ENCODE measurements at places on chromosomes 13 and 19.

DNA sequence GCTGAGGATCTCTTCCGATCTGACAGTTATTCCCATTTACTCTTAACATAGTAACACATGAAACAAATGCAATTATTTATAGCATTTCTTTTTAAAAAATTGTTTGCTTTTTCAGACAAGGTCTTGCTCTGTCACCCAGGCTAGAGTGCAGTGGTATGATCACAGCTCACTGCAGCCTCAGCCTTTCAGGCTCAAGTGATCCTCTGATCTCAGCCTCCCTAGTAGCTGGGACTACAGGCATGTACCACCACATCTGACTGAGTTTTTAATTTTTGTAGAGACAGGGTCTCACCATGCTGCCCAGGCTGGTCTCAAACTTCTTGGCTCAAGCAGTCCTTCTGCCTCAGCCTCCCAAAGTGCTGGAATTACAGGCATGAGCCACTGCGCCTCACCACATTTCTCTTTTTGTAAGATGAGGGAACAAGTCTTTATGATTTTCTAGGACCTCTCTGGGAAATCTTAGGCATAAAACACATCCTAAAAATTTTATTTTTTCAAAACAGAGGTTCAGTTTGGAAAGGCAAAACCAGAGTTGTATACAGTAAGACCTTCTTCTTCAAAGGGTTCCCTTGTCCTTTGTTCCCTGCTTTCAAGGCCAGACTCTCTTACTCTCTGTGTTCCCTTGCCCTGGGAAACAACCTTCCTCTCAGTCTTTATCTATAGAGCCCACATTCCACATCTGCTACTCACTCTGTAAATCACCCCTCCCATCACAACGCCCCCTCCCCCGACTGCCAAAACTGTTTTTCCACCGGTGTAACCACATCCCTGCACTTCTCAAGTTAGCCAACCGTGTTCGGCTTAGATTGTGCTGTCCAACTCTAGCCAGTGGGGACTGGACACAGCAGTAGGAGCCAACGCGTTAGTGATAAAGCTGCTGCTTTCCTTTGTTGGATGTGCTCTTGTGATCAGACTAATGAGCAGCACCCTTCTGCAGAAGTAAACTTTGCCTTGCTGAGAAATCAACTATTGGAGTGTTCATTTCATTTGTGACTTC, 56.2 kb downstream of the DHRS12 start:
- no peak for ATAC-seq

- no peak for ATAC-seq
Observed at GRCh38 chr19:42424712-42425131, 2.5 kb downstream of the LIPE start.

GRCh38 chr13:73873940-73874830, 260.0 kb downstream of the KLF12 start:
- ATAC-seq, result no peak

GRCh38 chr19:38264486-38265212, at the start of gene SPINT2:
Gene SPINT2, plus strand, starts transcription at chr19:38264573. Its CDS starts 320 bp downstream, at chr19:38264893.
- peak; percentile 38 for ATAC-seq

GRCh38 chr19:17326595-17326966, 8.1 kb downstream of the ANO8 start:
- no peak for ATAC-seq
